ENCODE measurements at places on chromosomes 5 and 9. TPM values are rescaled to one million over a fixed set of nuclear protein-coding genes. Genes with fewer than 3 reads are reported as not detected.

Gene MED7
- 11.5 TPM for total RNA-seq

Gene LCP2
- 6.8 TPM for total RNA-seq

Gene GARIN3
- not detected for total RNA-seq

Gene TRPM3
- total RNA-seq = 1.6 TPM

Gene CD74
- total RNA-seq = 63.2 TPM
